ENCODE measurements at places on chromosomes 1 and 21. TPM values are rescaled to one million over a fixed set of nuclear protein-coding genes. Genes with fewer than 3 reads are reported as not detected.

Gene DENND2C
- 1.3 TPM for polyA plus RNA-seq

Gene SLC2A1
- 98.7 TPM for polyA plus RNA-seq

Gene TMEM269
- polyA plus RNA-seq: 0.01 TPM

Gene PTGS2
- 0.23 TPM for polyA plus RNA-seq

- H3K27ac ChIP-seq: no peak overlapping the region
- no peaks in the 10 kb centered on the region for H3K36me3 ChIP-seq
- DNase-seq: no peak
- peaks cover under 1% of the 10 kb centered on the region for H3K4me1 ChIP-seq
- H3K4me3 ChIP-seq: no peak overlapping the region
- no peaks in the 10 kb centered on the region for H3K27me3 ChIP-seq
These were observed 3.6 kb upstream of the BACH1 start for GRCh38 chr21:29295066-29295650.

GRCh38 chr1:42931108-42931539, 27.5 kb downstream of the SLC2A1 start:
- H3K4me3 ChIP-seq: no peak overlapping the region
- no peaks in the 10 kb centered on the region for H3K27me3 ChIP-seq
- no peak overlapping the region for H3K27ac ChIP-seq
- H3K36me3 ChIP-seq: peaks cover 47% of the 10 kb centered on the region
- no peaks in the 10 kb centered on the region for H3K4me1 ChIP-seq
- DNase-seq: no peak

GRCh38 chr1:150017206-150017750, 6.8 kb upstream of the OTUD7B start:
- DNase-seq: no peak
- no peak overlapping the region for H3K27ac ChIP-seq
- H3K36me3 ChIP-seq: no peaks in the 10 kb centered on the region
- no peak overlapping the region for H3K4me3 ChIP-seq
- no peaks in the 10 kb centered on the region for H3K4me1 ChIP-seq
- H3K27me3 ChIP-seq: no peaks in the 10 kb centered on the region

GRCh38 chr1:206631085-206631509, 4.2 kb upstream of the DYRK3 start:
- peaks cover 32% of the 10 kb centered on the region for H3K4me1 ChIP-seq
- H3K27me3 ChIP-seq: no peaks in the 10 kb centered on the region
- no peak overlapping the region for H3K4me3 ChIP-seq
- DNase-seq: peak; percentile 28
- no peaks in the 10 kb centered on the region for H3K36me3 ChIP-seq

- no peaks in the 10 kb centered on the region for H3K36me3 ChIP-seq
- peaks cover 40% of the 10 kb centered on the region for H3K4me1 ChIP-seq
- H3K27me3 ChIP-seq: no peaks in the 10 kb centered on the region
- H3K27ac ChIP-seq: no peak overlapping the region
- no peak for DNase-seq
These were observed 7.0 kb downstream of the NAV1 start for GRCh38 chr1:201545851-201546492.

GRCh38 chr21:46093668-46094400, 4.1 kb upstream of the COL6A2 start:
- H3K4me3 ChIP-seq: no peak overlapping the region
- peaks cover 7% of the 10 kb centered on the region for H3K4me1 ChIP-seq
- DNase-seq: no peak
- no peaks in the 10 kb centered on the region for H3K27me3 ChIP-seq
